ENCODE measurements at places on chromosomes 1 and 21.

GRCh38 chr1:64043288-64043687 is 160.1 kb upstream of the UBE2U start:
- no peaks in the 10 kb centered on the region for H3K27me3 ChIP-seq
- H3K36me3 ChIP-seq, result no peaks in the 10 kb centered on the region
- DNase-seq, result no peak
- H3K4me1 ChIP-seq, result no peaks in the 10 kb centered on the region
- H3K27ac ChIP-seq, result no peak overlapping the region

DNA sequence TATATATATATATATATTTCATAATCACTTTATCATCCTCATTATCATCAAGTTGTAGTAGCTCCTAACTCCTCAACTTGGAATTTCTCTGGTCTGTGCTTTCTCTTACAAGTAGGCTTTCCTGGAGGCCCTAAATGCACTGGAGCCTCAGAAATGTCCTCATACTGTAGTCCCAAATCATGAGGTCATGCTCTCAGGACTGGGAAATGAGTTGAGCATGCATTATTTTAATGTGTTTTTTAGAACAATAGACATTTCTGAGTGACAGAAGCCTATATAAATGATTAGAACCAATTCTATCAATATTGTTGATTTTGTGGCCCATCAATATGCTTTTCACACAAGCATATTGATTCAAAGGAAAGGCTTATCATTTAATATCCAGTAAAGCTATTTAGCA is 42.9 kb upstream of the C1orf105 start:
- H3K4me3 ChIP-seq, result no peak overlapping the region
- H3K4me1 ChIP-seq, result no peaks in the 10 kb centered on the region
- H3K36me3 ChIP-seq, result no peaks in the 10 kb centered on the region
- DNase-seq, result no peak
- no peak overlapping the region for H3K27ac ChIP-seq

GRCh38 chr1:15014516-15014915 is 139.0 kb upstream of the TMEM51 start:
- H3K27me3 ChIP-seq, result no peaks in the 10 kb centered on the region
- H3K4me1 ChIP-seq, result no peaks in the 10 kb centered on the region
- DNase-seq, result no peak
- no peak overlapping the region for H3K27ac ChIP-seq
- H3K36me3 ChIP-seq, result no peaks in the 10 kb centered on the region
- no peak overlapping the region for H3K4me3 ChIP-seq

- peaks cover 6% of the 10 kb centered on the region for H3K4me1 ChIP-seq
- no peak for DNase-seq
- no peak overlapping the region for H3K27ac ChIP-seq
- no peak overlapping the region for H3K4me3 ChIP-seq
- no peaks in the 10 kb centered on the region for H3K27me3 ChIP-seq
These were observed 2.8 kb downstream of the RPS8 start for GRCh38 chr1:44777969-44778635.

DNA sequence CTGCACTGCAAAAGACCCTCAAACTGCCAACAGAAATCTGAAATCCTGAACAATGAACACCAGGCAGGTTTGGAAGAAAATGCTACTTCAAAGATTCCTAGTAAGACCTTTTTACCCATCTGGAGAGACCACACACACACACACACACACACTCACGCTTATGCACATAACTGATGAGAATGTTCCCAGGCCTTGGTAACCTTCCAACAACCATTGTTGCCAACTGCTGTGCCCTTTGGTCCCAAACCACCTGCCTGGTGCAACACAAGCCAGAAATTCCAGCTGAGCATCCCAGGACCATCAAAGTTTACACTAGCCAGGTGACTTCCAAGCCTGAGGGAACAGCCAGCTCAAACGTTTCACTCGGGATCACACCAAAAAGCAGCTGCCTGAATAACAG is 56.9 kb downstream of the SEC16B start:
- DNase-seq, result peak; percentile 75
- H3K4me3 ChIP-seq, result no peak overlapping the region
- no peaks in the 10 kb centered on the region for H3K4me1 ChIP-seq
- no peaks in the 10 kb centered on the region for H3K27me3 ChIP-seq

All from colonic mucosa (tissue), 4 donors.